SK-N-SH (cell line): ENCODE measurements at places on chromosomes 7 and 10.
A peak's percentile ranks its signal among the peaks of the same experiment; 100 is the strongest.

GRCh38 chr7:94183289-94183749, 179.2 kb upstream of the BET1 start:
- DNase-seq = no peak

DNA sequence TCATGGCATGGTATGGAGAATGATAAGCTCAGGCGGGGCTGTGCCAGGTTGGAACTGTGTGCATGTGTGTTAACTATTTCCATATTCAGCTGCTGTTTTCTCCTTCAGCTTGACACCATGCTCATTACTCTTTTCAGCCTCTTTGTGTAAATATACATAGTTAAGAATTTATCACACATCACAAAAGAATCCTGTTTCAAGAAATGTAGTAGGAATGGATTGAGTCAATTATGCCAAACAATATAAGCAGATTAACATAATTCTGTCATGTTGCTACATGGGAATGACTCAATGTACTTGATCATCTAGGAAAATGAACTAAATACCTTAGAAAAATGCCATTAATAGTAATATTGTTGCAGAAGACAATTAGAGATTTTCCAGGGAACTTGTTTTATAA, 687.4 kb downstream of the PARD3 start:
- DNase-seq = no peak

DNA sequence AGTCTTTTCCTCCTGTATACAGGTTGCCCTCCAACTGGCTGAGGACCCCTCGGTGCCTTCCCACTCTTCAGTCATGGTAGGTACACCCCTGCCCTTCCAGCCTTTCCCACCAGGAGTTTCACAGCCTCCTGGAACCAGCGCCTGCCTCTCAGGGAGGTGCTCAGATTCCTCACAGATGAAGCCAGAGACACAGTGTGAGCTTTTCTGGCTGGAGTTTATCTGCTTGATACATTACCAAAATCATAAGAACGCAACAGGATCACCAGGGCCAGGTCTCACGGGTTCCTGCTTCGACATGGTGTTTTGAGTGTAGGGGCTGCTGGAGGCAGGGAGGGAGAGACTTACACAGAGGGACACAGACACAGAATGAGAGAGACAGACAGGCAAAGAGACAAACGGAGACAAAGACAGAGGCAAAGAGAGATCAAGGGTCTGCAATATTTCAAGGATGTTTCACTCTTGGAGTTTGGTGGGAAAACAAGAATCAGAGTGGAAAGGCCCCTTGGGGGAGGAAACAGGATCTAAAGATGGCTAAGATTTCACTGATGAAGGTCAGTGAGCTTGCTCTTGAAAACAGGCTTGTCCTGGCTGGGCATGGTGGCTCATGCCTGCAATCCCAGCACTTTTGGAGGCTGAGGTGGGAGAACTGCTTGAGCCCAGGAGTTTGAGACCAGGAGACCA, 6.5 kb upstream of the INMT start:
- DNase-seq = no peak

GRCh38 chr7:72152161-72153131, 259.7 kb downstream of the CALN1 start:
- no peak for DNase-seq

GRCh38 chr7:88317422-88317821, 10.7 kb upstream of the STEAP4 start:
- no peak for DNase-seq

DNA sequence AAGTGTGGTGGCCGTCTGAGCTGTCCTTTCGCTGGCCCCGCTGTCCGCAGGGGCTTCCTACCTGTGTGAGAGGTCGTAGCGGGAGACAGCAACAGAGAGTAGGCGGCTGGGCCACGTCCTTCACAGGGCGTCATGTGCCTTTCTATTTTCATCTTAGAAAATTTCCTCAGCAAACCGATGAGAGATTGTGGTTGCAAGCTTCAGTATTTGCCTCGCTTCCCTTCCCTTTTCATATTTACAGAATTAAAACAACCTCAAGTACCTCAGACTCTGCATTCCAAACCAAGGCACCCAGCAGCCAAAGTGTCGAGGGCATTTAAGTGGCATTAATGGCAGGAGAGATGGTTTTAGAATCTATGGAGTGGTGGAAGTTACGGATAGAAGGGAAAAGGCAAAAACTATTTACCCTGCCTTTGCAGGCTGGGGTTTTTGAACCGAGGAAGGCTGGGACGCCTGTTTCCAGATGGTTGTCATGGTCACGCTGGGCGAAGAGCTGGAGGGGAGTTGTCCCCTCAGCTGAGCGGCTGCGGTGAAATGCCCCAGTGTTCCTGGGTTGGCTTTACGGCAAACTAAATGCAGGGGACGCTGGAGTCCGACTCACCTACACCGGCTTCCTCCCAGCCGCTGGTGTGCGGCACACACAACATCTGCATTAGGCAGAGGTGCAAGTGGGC, 41.9 kb downstream of the WIPI2 start:
- no peak for DNase-seq

DNA sequence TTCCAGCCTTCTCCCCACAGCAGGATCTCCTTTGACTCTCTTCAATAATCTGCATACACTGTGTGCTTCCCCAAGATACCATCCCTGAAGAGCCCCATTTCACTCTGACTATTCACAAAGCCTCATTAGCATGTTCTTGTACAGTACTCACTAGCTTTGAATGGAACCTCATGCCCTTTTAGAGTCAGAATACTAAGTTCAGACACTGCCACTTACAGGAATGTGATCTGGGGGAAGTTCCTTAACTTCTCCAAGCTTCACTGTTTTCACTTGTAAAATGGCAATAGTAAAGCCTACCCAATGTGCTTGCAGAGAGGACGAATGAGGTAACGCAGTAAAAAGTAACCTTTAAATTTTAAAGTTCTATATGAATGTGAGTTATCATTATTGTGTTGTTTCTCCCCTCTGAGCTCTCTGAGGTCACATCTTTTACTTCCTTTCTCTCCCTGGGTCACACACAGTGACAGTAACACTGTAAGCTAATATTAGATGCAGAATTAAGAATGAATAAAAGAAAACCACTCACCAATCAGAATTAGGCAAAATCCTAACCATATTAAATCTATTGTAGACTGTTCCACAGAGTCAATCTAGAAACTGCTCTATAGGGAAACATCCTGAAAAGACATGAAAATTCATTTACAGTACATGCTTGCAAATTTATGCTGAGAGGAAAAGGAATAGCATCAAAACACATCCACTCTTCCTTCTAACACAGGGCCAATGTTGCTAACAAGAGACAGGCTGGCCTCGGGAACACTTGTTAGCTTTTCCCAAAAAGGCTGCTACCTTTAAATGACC, 64.2 kb upstream of the IL6 start:
- no peak for DNase-seq

DNA sequence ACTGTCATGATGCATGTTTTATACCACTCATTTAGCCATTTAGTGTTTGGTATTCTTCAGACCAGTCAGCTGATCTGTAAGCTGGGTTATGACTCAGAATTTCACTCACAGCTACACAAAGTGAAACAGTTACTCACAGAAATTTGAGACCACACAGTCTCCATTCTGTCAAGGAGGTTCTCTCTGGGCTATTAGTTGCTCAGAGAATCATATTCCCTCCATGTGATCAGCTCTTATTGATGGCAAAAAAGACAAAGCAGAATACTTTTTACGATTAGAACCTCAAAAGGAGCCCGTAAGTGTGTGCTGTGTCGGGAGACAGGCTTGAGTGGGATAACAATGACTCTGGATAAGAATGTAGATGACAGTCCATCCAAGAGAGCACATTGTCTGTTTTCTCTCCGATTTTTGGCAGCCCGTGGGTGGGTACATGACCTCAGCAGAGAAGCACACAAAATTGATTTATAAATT, 277.6 kb upstream of the SORCS1 start:
- no peak for DNase-seq

- no peak for DNase-seq
Measured at GRCh38 chr7:41437257-41438196, 265.4 kb downstream of the INHBA start.

DNA sequence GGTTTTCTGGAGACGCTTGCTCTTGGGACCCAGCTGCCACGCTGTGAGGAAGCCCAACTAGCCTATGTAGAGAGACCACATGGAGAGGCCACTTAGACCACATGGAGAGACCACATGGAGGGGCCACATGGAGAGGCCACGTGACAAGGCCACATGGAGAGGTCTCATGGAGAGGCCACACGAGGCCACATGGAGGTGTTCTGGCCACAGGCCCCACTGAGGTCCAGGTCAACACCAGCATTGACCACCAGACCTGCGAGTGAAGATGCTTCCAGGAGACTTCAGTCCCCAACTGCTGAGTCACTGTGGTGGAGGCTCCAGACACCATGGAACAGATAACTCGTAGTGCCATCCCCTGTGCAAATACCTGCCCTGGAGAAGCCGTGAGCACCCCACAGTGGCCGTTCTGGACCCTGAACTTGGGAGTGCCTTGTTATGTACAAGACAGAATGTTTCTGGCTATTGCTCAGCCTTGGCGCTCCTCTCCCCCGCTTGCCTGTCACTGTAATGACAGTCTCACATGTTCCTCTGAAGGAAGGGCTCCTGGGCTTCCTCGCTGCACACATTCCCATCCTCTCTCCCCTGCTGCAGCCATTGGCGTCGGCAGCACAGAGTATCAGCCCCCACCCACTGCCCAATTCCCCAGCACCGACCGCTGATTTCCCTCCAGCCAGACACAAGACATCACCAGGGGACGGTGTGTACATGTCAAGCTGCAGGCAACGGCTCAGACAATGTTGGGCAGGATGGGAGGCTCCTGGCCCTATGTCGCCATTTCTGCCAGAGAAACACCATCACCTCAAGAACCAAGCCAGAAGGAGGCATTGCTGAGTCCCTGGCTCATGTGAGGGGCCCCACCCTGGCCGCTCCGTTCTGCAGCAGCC, 49.0 kb upstream of the TNRC18 start:
- DNase-seq = no peak

DNA sequence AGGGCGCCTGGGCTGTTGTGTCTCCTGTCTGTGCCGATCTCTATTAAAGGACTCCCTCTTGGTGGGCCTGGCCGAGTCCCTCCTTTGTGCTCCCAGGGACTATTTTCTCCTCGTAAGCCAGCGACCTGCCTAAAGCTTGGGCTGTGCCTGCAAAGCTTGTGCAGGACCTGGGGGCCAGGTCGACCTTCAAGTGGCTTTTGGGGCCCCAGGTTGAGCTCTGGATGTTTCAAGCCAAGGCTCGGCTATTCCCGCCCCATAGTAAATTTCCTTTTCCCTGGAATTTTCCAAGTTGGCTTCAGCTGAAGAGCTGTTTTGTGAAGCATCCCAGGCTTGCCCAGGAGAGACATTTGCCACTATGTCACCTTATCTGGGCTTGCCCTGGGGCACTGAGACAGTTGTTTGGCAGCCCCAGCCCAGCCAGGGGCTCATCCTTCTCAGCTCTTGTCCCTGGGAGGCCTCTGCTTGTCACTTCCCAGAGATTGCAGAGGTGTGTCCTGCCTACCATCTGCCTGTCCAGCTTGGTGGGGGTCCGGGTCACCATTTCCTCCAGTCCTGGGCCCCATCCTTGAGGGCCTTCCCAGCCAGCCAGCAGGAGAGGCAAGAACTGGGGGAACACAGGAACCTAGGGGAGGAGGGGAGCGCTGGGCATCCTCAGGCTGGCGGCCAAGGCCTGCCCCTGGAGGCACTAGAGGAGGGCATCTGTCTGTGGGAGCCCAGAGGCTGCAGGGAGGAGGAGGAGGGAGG, 20.2 kb downstream of the ZMIZ2 start:
- peak; percentile 52 for DNase-seq

- no peak for DNase-seq
Measured at GRCh38 chr7:96870934-96871333, 134.4 kb upstream of the DLX6 start.

GRCh38 chr10:118407777-118408176, 65.7 kb upstream of the FAM204A start:
- DNase-seq = no peak

DNA sequence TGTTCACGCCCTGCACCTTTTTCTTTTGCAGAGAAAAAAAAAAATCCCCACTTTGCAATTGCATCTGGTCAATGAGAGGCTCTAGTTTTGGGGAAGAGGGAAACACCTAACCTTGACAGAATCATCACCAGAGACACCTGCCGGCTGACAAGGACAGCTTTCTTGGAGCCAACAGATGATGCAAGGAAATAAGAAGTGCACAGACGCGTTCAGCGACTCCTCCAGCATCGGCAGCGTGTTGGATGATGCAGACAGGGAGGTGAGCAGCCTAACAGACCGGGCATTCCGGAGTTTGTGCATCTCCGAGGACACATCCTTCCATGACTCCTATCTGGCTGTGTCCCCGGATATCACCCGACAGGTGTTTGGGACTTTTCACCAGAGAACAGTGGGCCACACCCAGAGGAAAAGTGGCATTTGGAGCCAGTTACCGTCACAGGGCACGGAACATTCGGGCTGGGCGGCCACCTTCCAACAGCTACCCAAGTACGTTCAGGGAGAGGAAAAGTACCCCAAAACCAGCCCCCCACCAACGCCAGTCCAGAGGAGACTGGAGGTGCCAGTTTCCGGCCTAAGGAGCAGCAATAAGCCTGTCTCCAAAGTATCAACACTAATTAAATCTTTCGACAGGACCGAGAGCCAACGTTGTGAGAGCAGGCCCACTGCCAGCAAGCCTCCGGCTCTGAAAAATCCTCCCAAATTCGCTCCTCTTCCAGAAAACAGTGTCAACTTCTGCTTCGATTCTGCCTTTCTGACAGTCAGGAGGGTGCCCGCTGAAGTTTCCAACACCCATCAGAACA, 23.6 kb downstream of the C10orf71 start:
- no peak for DNase-seq

DNA sequence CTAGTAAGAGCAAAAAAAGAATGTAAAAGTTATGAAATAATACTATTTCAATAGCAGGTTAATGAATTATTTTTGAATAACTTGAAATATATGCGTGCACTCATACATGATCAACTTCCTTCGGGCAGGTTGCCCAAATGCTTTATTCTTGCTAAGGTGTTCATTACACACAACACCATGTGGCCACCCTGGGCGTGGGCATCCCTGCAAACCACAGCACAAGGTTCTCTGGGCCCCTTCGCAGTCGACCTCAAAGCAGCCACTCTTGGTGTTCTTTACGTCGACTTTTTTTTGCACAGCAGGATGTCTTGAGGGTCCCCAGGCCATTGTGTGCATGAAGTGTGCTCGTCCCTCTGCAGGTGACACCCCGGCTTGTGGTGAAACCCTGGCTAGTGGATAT, 300.7 kb upstream of the PITRM1 start:
- DNase-seq = no peak

- no peak for DNase-seq
Measured at GRCh38 chr7:148325208-148325607, 265.4 kb upstream of the C7orf33 start.

GRCh38 chr7:137696988-137697387, 149.8 kb downstream of the DGKI start:
- no peak for DNase-seq

DNA sequence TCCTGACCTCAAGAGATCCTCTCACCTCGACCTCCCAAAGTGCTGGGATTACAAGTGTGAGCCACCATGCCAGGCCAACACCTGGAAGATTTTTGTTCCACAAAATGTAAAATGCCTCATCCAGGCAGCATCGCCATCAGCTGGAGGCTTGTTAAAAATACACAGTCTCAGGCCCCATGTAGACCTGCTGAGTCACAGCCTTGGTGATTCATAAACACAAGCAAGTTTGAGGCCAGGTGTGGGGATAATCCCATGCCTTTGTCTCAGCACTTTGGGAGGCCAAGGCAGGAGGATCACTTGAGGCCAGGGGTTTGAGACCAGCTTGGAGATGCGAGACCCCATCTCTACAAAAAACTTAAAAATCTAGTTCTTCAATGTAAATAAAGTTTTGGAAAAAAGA, 49.1 kb upstream of the FOXK1 start:
- no peak for DNase-seq
